Mesenchymal stem cell (in vitro differentiated cells and primary cell): ENCODE measurements at places on chromosomes 5 and 9.

- DNase-seq: no peak
These were observed 171.1 kb downstream of the SAXO1 start for GRCh38 chr9:18861609-18862544.

- DNase-seq: peak; percentile 18
These were observed 1.1 kb downstream of the TESK1 start for GRCh38 chr9:35606138-35606504.

DNA sequence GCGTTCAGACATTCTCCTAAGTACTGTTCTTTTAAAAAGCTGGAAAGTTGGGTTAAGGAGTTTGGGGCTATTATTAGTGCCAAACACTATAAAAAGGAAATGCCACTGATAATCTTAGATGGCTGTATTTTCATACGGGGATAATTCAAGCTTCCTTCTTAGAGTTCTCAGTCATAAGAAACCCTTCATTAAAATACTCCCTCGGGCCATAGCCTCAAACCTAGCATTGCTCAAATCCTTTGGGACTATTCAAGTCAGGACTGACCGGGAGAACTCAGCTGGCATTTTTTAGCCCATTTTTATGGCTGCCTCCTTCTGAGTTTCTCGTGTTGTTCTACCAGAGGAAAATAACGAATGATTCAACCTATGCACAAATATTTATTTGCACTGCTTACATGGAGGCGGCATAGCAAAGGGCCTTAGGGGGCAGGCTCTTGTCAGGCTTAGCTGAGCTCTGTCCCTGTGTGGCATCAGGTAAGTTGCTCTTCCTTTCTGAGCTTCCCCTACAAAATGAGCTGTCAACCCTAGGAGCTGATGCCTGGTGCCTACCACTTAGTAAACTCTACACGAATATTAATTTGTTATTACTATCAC, 33.5 kb upstream of the ADAM19 start:
- DNase-seq: no peak

- peak; percentile 23 for DNase-seq
These were observed 55.5 kb downstream of the FAM81B start for GRCh38 chr5:95446560-95447221.

GRCh38 chr5:150082374-150082773, 4.0 kb downstream of the CSF1R start:
- no peak for DNase-seq

DNA sequence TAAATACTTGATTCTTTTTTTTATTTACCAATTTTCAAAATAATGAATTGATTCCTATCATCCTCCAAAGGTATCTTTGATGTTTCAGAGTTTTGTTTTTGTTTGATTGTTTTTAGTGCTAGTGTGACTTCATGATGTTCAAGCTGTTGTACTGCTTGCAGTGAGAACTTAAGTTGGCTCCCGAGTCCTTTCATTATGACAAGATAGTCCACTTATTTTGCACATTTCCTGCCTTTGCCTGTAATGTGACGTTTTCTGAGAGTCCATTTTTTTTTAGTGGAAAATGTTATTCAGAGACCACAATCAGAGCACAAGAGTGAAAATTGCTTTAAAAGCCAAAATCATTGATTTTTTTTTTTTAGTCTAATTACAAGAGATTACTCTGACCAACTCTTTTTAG, 60.1 kb upstream of the FCHO2 start:
- peak; percentile 16 for DNase-seq

DNA sequence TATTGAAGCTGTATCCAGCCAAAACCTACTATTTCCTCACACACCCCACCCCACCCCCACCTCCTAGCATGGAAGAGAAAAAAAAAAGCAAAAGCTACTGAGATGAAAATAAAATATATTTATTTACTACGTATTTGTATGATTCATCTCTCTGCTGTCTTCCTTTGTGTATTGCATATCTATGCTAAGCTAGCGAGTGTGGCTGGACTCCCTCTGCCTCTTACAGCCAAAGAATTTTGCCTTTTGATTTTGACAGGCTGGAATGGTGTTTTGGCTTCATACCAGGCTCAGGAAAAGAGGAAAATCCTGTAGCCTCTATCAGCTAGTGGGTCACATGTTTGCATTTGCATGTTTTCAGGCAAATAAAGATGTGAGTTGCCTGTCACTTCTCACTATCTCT, 2.2 kb downstream of the ABLIM3 start:
- peak; percentile 84 for DNase-seq

GRCh38 chr5:136057401-136058038, 28.7 kb downstream of the TGFBI start:
- DNase-seq: peak; percentile 94

- no peak for DNase-seq
These were observed 107.4 kb upstream of the DMAC1 start for GRCh38 chr9:7906783-7907550.

GRCh38 chr9:136348691-136349090, 14.9 kb downstream of the DNLZ start:
- DNase-seq: no peak

- no peak for DNase-seq
These were observed 7.2 kb upstream of the HOMER1 start for GRCh38 chr5:79521156-79521555.

GRCh38 chr5:122985006-122985700, 51.4 kb downstream of the PPIC start:
- DNase-seq: peak; percentile 5

- DNase-seq: peak; percentile 55
These were observed 57.4 kb downstream of the CFAP95 start for GRCh38 chr9:69877852-69878514.

DNA sequence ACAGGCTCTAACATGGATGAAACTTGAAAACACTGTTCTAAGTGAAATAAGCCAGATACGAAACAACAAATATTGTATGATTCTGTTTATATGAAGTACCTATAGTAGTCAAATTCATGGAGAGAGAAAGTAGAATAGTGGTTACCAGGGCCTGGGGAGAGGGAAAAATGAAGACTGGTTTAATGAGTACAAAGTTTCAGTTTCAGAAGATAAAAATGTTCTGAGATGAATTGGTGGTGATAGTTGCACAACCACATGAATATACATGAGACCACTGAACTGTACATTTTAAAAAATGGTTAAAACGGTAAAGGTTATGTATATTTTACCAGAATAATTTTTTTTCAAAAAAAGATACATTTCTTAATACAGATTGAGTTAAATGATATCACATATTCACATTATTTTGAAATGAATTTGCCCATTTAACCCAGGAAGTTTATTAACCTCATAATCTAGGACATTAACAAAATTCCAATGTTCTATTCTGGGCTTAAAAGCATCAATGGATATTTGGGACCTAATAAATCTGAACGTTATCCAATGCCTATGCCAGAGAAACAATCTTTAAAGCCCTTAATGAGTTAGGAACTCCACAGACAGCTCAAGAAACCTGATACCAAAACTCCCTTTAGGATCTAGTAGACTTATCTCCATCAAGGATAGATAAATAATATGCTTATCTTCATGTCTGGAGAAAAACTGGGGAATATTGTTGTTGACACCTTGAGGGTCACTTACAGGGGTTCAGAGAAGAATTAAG, 521.3 kb downstream of the EFNA5 start:
- no peak for DNase-seq

- DNase-seq: no peak
These were observed 84.4 kb downstream of the COL23A1 start for GRCh38 chr5:178505639-178506407.

- DNase-seq: no peak
These were observed 148.3 kb upstream of the MOCS2 start for GRCh38 chr5:53257806-53258373.

DNA sequence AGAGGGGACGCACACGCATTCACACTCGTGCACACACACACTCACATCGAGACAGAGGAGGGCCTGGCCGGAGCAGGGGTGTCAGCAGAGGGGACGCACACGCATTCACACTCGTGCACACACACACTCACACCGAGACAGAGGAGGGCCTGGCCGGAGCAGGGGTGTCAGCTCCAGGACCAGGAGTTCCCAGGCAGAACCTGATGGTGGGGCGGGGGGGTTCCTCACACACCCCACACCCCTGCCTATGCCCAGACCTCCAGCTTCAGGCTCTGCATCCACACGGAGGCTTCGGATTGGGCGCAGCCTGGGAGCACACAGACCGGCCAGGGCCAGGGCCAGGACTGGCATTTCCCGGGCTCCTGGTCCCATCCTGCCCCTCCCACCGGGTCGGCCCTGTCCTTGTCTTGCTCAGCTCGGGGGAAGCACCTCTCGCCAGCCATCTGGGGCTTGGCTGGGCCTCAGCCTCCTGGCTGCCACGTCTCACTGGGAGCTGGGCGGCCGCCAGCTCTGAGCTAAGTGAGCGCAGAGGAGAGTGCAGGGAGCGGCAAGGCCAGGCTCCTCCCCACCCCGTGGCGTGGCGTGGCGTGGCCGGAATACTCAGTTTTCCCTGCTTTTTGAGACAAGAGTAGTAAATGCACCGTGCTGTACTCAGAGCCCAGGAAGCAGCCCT, 31.3 kb downstream of the ADAMTS2 start:
- DNase-seq: no peak

DNA sequence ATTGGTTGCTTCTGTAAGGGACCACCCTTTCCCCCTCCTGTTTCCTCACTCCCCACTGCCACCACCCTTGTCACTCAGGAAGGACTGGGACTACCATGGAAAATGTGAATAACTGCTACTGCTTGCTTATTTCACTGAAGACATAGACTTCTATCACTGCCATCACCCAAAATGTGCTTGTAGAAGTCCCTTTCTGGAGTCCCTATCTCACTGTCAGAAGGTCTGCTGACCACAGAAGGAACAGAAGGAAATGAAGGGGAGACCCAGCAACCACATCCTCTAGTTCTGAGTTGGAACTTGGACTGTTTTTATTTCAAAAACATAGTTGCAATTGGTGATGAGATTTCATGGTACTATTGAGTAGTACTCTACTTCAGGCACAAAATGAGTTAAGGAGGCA, 122.5 kb downstream of the NPR3 start:
- DNase-seq: no peak

DNA sequence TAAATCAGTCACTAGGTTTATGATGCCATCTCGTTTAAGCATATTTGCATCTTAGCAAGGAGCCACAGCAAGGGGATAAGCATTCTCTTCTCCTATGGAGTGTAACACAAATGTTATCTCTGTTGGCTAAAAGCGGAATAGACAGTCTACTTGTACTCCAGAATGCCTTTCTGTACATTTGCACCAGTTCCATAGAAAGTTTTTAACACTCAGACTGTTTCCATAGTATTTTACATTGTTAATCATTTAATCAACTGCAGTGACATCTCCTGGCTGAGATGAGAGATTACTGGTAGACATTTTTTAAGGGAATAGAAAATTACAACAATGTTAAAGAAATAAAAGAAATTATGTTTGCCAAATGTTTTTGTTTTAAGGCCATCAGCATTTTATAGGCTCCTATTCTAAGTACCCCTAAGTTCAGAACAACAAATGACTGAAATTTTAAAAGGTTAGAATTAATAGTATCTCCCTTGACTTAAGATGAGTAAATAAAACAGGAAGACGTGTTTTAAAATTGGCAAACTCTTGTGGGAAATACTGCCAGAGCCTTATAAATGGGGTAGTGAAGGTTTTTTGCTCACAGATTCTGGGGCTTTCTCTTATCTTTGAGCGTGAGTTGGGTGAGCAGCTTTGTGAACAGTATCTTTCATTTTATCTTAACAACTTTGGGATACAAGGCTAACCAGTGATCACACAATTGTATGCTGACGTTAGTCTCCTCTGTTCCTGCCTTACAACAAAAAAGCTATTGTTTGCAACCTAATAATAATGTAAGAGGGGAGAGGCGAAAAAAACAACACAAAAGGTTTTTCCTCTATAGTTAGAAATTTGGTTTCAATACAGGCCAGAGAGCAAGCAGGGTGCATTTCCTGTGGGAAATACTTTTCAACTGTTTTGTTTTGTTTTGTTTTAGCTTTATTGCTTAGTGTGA, 294.3 kb downstream of the FBXL7 start:
- DNase-seq: peak; percentile 27
